Epithelial cell of proximal tubule (primary cell): ENCODE measurements at places on chromosomes 13 and 19.

GRCh38 chr13:53206455-53206854, 177.8 kb downstream of the OLFM4 start:
- DNase-seq = no peak

GRCh38 chr13:98983182-98983581, 5.3 kb upstream of the DOCK9 start:
- DNase-seq = no peak

GRCh38 chr13:68293631-68294030, 1063.5 kb upstream of the PCDH9 start:
- no peak for DNase-seq

DNA sequence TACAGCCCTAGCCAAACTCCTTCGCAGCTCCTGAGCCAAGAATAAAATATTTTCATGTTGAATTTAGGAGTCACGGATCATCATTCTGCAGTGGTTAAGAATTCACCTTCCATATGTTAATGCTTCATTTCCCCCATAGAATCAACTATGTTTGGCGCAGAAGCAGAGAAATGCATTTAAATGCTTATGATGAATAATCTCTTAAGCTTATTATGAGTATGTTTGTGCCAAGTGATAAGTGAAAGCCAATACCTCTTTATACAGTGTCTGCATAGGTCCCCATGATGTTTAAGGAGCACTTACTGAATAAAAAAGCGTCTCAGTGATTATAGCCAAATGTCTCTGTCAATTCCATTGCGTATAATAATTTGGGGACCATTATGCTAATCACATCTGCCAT, 32.7 kb upstream of the POMP start:
- DNase-seq = no peak

GRCh38 chr13:35965226-35965927, 165.8 kb downstream of the DCLK1 start:
- no peak for DNase-seq

DNA sequence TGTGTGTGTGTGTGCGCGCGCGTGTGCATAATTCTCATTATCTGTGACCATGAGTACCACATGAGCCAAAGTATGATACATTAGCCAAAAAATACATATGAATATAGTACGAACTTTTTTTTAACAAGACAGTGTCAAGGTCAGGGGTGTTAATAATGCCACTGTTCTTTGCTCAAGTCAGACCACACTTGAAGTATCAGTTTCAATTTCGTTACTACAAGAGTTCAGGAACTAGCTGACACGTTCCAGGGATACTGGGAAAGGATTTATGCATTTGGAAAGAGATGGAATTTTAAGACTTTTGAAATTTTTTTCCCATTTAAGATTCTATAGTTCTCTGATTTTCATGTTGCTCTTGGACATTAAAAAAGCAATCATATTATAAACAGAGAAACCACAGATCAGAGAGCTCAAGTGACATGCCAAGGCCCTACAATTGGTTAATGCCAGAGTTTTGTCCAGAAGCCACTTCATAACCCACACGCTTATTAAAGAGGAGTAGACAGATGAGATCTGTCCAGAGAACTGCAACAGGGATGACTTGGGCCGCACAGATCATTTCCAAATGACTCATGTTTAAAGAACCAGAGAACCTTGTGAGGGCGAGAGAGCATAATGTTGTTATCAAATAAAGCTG, 718.8 kb upstream of the SGCG start:
- DNase-seq = no peak

DNA sequence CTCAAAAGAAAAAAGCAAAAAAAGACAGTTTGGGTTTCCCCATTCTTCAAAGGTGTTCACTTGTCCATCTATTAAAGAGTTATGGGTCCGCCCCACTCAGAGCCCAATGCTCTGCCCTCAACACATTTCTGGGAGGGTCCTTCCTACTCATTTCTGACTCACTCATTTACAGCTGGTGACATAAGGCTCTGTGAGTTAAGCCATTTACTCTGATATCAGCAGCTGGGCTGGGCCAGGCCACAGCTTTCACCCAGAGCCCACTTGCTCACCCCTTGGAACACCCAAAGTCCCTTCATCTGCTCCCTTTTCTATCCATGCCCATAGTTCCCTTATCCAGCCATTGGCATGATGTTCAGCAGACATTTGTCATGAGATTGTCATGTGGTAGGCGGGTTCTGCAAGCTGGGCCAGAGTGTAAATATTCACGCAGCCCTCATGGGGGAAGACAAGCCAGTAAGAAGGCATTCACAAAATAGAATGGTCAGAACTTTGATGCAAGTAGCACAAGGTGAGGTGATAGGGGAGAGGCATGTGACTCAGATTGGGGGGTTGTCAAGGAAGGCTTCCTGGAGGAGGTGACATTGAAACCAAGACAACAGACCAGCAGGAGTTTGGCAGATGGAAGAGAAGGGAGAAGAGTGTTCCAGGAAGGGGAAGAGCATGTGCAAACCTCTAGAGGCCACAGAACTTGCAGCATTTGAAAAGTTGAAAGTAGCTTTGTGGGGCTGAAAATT, 5.9 kb downstream of the MAST1 start:
- DNase-seq = no peak

- DNase-seq = no peak
These were observed 14.0 kb upstream of the GJA3 start for GRCh38 chr13:20174656-20175405.

GRCh38 chr19:48511800-48512503, at the start of gene LMTK3:
LMTK3 (minus strand) TSS chr19:48511835; CDS start chr19:48511576, 259 bp downstream.
- DNase-seq = no peak

DNA sequence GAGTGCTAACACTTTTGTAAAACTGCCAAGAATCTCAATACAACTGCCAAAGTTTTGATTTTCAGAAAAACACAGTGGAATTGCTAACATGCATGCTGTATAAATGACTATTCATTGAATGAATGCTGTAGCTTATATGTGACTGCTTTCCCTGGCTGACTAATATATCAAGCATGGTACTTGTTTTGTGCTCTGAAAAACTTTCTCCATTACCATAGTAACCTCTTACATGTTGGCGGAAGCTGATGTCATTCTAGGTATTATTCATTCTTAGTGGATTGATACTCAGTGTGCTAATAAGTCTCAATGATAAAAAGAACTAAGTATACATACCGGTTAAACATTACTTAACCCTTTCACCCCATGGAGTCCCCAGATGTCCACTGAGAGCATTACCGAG, 166.1 kb upstream of the MYO16 start:
- DNase-seq = peak; percentile 51

DNA sequence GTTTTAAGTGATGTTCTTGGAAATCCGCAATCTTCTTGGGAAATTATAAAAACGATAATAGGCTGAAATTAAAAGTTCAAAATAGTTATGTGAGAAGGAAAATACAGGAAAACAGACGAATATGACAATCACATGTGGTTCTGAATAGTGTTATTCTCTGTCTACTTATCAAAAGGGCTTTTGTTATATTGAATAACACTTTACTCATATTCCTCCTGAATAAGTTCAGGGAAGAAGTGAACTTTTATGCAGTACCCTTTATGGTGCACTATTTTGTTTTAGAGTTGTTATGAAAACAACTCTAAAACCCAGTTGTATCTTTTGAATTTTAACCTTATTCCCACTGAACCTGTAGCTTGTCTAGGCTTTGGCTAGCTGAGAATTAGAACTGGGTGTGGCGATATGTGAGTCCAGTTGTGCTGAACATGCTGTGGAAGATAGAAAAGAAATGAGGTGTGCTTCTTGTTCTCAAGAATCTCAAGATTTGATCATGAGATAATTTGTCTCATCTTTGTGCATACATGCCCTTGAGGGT, 384.4 kb downstream of the LMO7 start:
- DNase-seq = no peak

DNA sequence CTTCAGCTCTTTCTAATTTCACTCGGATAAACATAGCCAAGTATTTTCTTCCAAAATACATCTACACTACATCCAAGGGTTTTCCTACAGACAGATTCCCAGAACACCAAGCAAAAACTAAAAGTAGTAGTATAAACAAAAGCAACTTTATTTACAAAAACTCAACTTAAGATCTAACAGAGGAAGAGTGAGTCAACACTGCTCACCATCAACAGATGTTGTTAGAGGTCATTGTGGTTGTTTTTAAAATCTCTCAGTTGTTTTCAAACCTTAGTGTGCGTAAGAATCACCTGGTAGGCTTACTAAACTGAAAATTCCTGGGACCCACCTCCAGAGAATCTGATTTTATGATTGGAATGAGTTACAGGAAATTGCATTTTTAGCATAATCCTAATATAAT, 631.7 kb upstream of the SGCG start:
- DNase-seq = no peak

- no peak for DNase-seq
These were observed 5.4 kb upstream of the TRIM28 start for GRCh38 chr19:58538257-58539168.

- no peak for DNase-seq
These were observed 501.8 kb upstream of the SLITRK5 start for GRCh38 chr13:87169337-87169736.

DNA sequence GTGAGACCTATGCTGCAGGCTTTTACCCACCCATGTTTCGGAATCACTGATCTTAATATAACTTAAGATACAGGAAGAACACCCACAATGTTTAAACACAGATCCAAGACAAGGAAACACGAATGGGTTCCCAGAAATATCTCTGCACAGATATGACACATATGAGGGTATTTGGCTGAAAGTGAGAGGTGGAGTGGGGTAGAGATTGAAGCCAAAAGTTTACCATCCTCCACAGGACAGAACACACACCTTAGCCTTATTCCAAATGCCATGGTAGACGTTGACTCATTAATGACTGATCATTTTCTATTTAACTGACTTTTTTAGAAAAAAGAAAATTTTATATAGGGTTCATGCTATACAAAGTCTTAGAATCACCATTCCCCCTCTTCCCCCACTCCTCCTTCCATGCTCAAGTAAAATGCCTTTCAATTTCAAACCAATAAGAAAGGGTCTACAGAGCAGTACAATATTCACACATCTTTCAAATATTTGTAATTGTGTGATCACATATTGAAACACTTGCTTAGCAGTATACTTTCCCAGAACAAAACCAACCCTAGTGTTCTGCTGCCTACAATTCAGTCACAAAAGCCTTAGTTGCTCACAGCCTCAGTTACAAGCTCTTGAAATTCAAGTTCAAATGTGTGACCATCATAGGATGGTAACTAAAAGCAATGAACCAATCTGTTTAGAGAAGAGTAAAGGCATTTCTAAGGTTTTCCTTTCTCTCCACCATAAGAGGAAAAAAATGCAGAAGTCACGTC, 11.8 kb upstream of the DOCK9 start:
- DNase-seq = no peak
